ENCODE measurements at places on chromosomes 12 and 14. TPM values are rescaled to one million over a fixed set of nuclear protein-coding genes. Genes with fewer than 3 reads are reported as not detected.

PMCH gene
- not detected for total RNA-seq

AQP2 gene
- total RNA-seq: not detected

APEX1 gene
- 75.1 TPM for total RNA-seq

SOX5 gene
- under 0.01 TPM for total RNA-seq

BCDIN3D gene
- 1.8 TPM for total RNA-seq

DBX2 gene
- not detected for total RNA-seq

KCNC2 gene
- total RNA-seq: not detected

CCDC196 gene
- not detected for total RNA-seq

MANSC1 gene
- 9.1 TPM for total RNA-seq

NOS1 gene
- under 0.01 TPM for total RNA-seq

VWF gene
- 467 TPM for total RNA-seq

CCDC38 gene
- not detected for total RNA-seq

RNASE4 gene
- 26.9 TPM for total RNA-seq

GUCY2C gene
- total RNA-seq: not detected

PLEKHH1 gene
- total RNA-seq: 0.13 TPM

IL26 gene
- not detected for total RNA-seq

GLIPR1 gene
- total RNA-seq: 1.3 TPM

AVPR1A gene
- total RNA-seq: not detected

CRIP1 gene
- total RNA-seq: 0.90 TPM

PDZRN4 gene
- not detected for total RNA-seq

AKAP5 gene
- total RNA-seq: 0.13 TPM

KRT6A gene
- not detected for total RNA-seq

HOXC10 gene
- not detected for total RNA-seq

CNTN1 gene
- total RNA-seq: not detected

BMP4 gene
- total RNA-seq: 17.8 TPM

FAM186B gene
- 0.13 TPM for total RNA-seq

TAS2R20 gene
- 2.3 TPM for total RNA-seq

BCL11B gene
- total RNA-seq: under 0.01 TPM

POTEG gene
- not detected for total RNA-seq

MARK3 gene
- 40.4 TPM for total RNA-seq

PPFIA2 gene
- total RNA-seq: not detected

DNAI7 gene
- total RNA-seq: under 0.01 TPM

PITPNM2 gene
- total RNA-seq: 4.0 TPM

SGPP1 gene
- total RNA-seq: 9.9 TPM

DDIT3 gene
- 6.2 TPM for total RNA-seq

C12orf75 gene
- 15.4 TPM for total RNA-seq

TMEM117 gene
- total RNA-seq: 4.0 TPM

WNT5B gene
- total RNA-seq: 0.51 TPM

KLRB1 gene
- total RNA-seq: not detected

SVOP gene
- not detected for total RNA-seq

OR10G2 gene
- not detected for total RNA-seq

ATP5MC2 gene
- 110 TPM for total RNA-seq

PPP1R36 gene
- 0.38 TPM for total RNA-seq

KIF26A gene
- total RNA-seq: 9.2 TPM

MRPL52 gene
- total RNA-seq: 31.1 TPM

IFT43 gene
- 23.1 TPM for total RNA-seq

SERPINA1 gene
- total RNA-seq: not detected

PAPLN gene
- total RNA-seq: 58.3 TPM
